ENCODE measurements at places on chromosomes 6 and 20.
A peak's percentile ranks its signal among the peaks of the same experiment; 100 is the strongest.

DNA sequence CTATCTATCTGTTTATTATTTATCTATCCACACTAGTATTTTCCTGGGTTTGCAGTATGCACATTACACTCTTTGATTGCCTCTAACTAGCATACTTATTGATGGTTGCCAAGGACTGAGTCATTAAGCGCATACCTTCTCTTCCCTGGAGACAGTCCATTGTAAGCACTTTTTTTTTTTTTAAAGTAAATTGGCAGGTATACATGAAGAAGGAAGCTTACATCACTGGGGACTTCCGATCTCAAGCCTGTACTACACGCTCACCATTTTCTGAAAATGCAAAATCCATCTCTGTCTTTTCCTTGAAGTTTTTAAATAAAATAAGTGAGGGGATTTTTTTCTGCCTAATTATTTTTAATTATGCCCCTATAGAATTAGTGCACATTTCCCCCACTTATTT lies 63.5 kb downstream of the HMGN3 start:
- no peak for DNase-seq

DNA sequence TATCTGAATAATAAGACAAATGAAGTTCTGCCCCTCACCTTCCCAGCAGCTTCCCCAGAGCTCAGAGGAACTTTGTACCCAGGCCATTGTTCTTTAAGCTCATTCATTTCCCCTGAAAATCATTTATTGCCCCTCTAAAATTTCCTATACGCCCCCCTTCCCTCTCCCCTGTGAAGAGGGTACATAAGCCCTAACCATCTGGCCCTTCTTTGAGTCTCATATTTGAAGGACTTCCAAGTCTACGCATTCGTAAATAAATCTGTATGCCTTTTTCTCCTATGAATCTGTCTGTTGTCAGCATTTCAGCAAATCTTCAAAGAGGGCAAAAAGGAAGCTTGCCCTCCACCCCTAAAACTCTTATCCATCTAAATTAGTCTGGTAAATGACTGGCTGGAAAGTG lies 73.1 kb upstream of the DST start:
- no peak for DNase-seq

DNA sequence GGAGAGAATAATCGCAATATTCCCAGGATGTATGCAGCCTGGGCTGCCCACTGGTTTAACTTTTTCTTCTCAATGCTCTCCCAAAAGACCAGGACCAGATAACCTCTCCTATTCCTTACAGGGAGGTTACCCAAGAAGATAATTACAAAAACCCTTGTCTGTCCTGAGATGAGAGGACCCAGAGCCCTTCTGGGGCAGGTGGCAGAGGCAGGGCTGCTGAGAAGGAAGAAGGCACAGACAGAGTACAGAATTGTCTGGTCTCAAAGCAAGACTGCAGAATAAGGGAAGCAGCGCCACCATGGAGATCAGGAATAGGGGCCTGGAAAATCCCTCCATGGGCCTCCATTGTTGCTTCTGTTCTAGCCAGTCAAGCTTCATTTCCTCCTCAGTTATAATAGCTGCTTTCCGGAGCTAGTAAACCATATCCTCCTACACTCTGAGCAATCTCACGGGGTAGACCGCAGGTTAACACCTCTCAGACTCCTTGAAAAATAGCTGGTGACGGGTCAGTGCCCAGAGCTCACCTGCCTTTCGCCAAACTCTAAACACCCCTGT lies 463 bp upstream of the HLA-DMB start:
- no peak for DNase-seq

- no peak for DNase-seq
These were observed 141.9 kb upstream of the NEDD9 start for GRCh38 chr6:11374036-11375010.

DNA sequence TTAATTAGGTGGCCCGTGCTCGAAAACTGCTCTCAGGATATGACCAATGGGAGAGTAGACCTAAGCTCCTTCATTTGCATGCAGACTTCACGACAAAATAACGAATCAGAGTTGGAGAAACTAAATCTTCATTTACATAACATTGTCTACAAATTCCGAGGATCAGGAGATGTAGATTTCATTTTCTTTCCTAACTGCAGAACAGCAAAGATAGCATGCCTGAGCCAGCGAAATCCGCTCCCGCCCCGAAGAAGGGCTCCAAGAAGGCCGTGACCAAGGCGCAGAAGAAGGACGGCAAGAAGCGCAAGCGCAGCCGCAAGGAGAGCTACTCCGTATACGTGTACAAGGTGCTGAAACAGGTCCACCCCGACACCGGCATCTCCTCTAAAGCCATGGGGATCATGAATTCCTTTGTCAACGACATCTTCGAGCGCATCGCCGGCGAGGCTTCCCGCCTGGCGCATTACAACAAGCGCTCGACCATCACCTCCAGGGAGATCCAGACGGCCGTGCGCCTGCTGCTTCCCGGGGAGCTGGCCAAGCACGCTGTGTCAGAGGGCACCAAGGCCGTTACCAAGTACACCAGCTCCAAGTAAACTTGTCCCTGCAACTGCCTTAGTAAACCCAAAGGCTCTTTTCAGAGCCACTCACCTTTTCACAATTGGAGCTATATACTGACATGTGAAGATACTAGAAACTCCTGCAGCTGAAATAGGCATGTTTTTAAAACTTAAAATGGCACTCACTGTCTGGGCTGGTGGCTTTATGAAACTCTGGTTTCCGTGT lies 96.5 kb downstream of the HFE start:
- DNase-seq, result peak; percentile 94

GRCh38 chr20:49956689-49957088 lies 20.5 kb downstream of the RNF114 start:
- DNase-seq, result no peak

DNA sequence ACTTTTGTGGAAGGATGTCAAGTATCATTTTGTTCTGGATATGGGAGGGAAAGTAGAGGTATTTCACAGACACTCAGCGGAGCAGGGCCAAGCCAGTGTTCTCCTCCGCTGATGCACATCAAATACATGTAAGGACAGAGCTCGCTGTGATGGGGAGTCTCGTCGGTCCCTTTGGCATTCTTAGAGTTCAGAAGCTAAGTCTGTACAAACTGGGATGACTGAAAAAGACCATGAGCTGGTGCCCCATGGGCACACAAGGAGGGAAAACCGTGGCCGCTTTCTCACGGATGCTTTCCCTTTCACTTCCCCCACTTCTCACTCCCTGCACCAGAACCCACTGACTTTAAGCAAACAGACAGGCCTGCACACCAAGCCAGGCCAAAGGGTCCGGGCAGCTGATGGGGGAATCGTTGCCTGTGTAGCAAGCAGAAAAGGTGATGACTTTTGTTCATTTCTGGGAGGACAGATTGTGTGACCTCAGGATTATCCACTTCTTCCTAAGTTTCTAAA lies 27.7 kb upstream of the MPC1 start:
- no peak for DNase-seq

GRCh38 chr6:74117113-74117512 lies 421.1 kb downstream of the CD109 start:
- DNase-seq, result no peak

DNA sequence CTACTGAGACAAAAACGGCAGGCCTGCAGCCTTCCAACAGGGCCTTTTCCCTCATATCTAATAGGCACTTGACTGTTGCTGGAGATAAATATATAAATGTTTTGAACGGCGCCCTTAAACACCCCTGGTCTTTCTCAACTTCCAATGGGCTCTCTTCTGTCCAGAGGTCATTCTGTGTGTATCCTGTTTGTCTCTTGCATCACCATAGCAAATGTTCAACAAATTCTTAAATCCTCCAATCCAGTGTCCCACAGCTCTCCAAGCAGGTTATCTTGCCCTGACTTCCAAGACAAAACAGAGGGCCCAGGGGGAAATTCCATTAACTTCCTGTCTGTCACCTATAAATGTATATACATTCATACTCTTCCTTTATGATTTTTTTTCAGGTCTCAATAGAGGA lies 62.0 kb downstream of the OR2J2 start:
- DNase-seq, result no peak

DNA sequence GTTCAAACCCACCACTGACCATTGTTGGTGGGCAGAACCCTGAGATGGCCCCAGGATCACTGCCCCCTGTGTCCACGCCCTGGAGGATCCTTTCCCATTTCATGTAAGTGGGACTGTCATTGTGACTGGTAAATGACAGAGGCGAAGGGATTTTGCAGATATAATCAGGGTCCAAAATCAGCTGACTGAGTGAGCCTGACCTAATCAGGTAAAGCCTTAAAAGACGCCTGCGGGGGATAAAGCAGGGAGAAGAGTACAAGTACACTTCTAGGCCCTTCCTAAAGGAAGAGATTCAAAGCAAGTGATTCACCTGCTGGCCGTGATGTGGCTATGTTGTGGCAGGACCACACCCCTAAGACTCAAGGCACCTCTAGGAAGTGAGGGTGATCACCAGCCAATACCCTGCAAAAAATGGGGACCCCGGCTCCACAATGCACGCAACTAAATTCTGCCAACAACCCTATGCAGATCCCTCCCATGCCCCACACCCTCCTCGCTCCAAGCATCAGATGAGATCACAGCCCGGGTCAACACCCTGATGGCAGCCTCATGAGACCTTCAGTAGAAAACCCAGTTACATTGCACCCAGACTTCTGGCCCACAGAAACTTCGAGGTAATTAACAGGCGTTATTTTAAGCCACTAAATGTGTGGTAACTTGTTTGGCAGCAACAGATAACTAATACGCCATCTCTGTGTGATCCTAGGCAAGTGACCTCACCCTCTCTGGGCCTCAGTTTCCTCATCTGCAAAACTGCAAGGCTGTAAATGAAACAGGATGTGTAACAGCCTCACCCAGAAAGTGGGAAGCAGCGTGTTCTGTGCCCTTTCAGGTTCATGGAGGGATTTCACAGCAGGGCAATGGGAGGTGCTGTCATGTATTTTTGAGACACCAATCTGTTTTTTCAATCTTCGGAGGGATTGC lies 11.3 kb downstream of the PREX1 start:
- DNase-seq, result no peak

DNA sequence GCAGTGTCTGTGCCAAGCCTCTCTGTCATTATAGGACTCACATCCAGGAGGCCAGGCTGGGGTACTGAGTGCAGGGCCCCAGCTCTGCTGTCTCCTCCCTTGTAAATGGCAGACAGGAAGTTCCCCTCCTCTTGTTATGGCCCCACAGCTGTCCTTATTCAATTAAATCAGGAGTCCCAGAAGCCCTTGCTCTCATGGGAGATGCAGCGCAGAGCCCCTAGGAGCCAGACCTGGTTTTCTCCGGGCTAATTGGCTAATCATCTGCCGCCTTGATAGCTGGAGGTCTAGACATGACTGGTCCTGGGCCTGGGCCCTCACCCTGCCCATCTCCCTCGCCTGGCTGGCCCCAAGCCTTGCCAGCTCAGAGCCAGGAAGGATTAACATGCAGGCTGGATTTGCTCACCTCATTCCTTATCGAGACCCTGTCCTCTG lies 172.0 kb downstream of the VEGFA start:
- no peak for DNase-seq

DNA sequence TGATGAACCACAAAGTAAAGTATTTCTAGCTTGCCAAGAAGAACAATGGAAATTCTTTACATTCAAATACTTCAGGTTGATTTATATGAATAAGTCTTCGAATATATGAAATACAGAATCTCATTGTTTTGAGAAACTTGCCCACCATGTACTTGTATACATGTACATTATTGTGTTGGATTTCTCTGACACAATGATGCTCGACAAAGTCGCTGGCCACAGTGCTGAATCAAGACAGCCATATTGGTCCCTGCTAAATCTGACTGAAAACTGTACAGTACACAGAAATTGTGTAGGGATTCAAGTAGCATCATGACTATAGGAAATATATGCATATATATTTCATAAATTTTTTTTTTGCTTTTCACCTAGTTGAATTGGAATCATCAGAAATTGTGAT lies 13.1 kb upstream of the LIN28B start:
- DNase-seq, result peak; percentile 58

DNA sequence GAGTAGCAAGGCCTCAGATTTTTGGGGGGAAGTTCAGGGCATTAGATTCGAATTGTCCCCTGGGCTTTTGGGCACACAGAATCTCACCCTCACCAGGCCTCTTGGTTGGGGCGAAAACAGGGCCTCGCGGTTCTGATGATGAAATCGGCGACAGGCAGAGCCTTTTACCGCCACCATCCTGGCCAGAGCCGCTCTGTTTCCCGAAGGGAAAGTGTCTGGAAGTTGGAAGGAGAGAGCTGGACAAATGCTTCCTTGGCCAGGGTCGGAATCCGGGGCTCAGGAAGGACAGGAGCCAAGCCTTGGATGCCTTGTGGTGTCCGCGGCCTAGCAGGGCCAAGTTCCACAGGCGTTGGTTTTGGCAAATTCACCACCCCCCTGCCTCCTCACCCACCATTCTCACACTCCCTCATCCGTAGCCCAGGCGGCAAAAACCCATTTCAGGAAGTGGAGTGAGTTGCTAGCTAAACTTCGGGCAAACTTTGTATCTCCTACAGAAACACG lies 3.5 kb upstream of the TFAP2A start:
- DNase-seq, result no peak

GRCh38 chr6:92762443-92763273 lies 656.7 kb downstream of the EPHA7 start:
- no peak for DNase-seq

GRCh38 chr6:116629563-116629981 lies 13.3 kb downstream of the RSPH4A start:
- DNase-seq, result no peak

- DNase-seq, result peak; percentile 52
These were observed 691 bp downstream of the SYNDIG1 start for GRCh38 chr20:24469894-24470745.

DNA sequence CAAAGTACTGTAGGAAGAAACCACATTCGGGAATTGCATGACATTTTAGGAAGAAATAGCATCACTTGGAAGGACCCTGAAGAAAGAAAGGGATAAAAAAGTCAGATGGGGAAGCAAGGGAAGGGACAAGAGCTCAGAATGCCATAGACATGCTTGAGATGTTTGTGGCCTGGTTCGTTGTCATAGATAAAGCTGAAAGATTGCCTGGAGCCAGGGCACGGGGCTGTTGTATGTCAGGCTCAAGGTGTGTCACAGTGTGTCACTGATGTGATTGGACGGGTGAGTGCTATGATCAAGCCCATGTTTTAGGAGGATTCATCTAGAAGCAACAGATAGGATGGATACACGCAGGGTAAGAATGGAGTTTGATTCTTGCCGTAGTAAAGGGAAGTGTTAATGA lies 216.2 kb upstream of the SOX4 start:
- DNase-seq, result no peak

- DNase-seq, result no peak
These were observed 2.5 kb upstream of the STX7 start for GRCh38 chr6:132515386-132515785.

DNA sequence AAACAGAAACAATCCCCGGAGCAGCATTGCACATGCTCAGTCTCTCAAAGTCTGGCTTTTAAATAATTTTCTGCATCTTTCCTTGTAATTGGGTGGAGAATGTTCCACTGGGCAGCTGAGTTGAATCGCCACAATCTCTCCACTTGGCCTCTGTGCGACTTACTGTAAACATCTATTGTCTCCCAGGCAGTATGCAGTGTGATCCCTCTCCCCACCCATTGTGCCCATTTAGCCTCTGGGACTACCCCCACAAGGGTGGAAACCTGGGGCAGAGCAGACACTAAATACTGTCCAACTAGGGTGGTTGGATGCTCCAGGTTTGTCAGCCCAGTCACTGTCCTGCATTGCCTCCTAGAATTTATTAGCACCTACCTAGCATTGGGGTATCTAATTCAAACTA lies 96.2 kb downstream of the JARID2 start:
- no peak for DNase-seq
